ENCODE measurements at places on chromosomes 7 and 10. TPM values are rescaled to one million over a fixed set of nuclear protein-coding genes. Genes with fewer than 3 reads are reported as not detected.

The INSYN2A gene
- total RNA-seq: not detected

The MACC1 gene
- 16.6 TPM for total RNA-seq

The FAM13C gene
- 9.6 TPM for total RNA-seq

The SPDYE8 gene
- not detected for total RNA-seq

The FFAR4 gene
- total RNA-seq: 2.3 TPM

The SEMA3A gene
- total RNA-seq: 0.33 TPM

The ADRA2A gene
- 25.4 TPM for total RNA-seq

The SFRP4 gene
- 9.1 TPM for total RNA-seq

The GPR85 gene
- 0.33 TPM for total RNA-seq

The GIMAP2 gene
- total RNA-seq: 0.66 TPM

The CFAP46 gene
- 0.52 TPM for total RNA-seq

The OR2A42 gene
- total RNA-seq: not detected

The ARHGAP21 gene
- total RNA-seq: 44.2 TPM

The MYPN gene
- not detected for total RNA-seq

The ALOX5 gene
- 42.5 TPM for total RNA-seq

The DLX5 gene
- total RNA-seq: not detected

The OPN1SW gene
- not detected for total RNA-seq

The CTAGE6 gene
- total RNA-seq: 0.26 TPM

The ITPRID1 gene
- total RNA-seq: not detected

The GPR22 gene
- not detected for total RNA-seq

The TAC1 gene
- not detected for total RNA-seq

The IRF5 gene
- 4.9 TPM for total RNA-seq

The HHEX gene
- total RNA-seq: 37.9 TPM

The GHRHR gene
- total RNA-seq: not detected

The MACROH2A2 gene
- 0.99 TPM for total RNA-seq

The GRID2IP gene
- 1.6 TPM for total RNA-seq

The PON1 gene
- total RNA-seq: 0.78 TPM

The HOXA4 gene
- 1.6 TPM for total RNA-seq

The DRGX gene
- total RNA-seq: not detected

The EGFR gene
- total RNA-seq: 42.5 TPM

The SRRM3 gene
- total RNA-seq: 13.8 TPM

The NPM3 gene
- total RNA-seq: 18.1 TPM

The VWDE gene
- 1.6 TPM for total RNA-seq

The CDNF gene
- total RNA-seq: 15.3 TPM

The AKR1C4 gene
- total RNA-seq: not detected

The LAMB1 gene
- total RNA-seq: 130 TPM

The C10orf90 gene
- not detected for total RNA-seq

The GOLGA7B gene
- total RNA-seq: 9.1 TPM

The EN2 gene
- not detected for total RNA-seq

The ANKRD30A gene
- not detected for total RNA-seq

The ADAP1 gene
- 19.8 TPM for total RNA-seq

The SFXN2 gene
- 2.1 TPM for total RNA-seq

The CAV1 gene
- total RNA-seq: 28.5 TPM

The IGF2BP3 gene
- 1.3 TPM for total RNA-seq

The TRIM74 gene
- not detected for total RNA-seq

The WNT2 gene
- total RNA-seq: not detected

The HOXA7 gene
- total RNA-seq: 0.26 TPM

The ZNF398 gene
- total RNA-seq: 11.2 TPM

The CYP26A1 gene
- 5.6 TPM for total RNA-seq

The KLF6 gene
- total RNA-seq: 92.1 TPM

The GALNT17 gene
- 27.4 TPM for total RNA-seq

The ELN gene
- 92.6 TPM for total RNA-seq

The SLC26A5 gene
- not detected for total RNA-seq

The TRIM50 gene
- total RNA-seq: 22.3 TPM

The RNF148 gene
- 4.9 TPM for total RNA-seq

The PPP1R3A gene
- not detected for total RNA-seq

The RPEL1 gene
- total RNA-seq: not detected

The RBM20 gene
- total RNA-seq: 14.5 TPM
